ENCODE measurements at places on chromosomes 4 and X. TPM values are rescaled to one million over a fixed set of nuclear protein-coding genes. Genes with fewer than 3 reads are reported as not detected.

DNA sequence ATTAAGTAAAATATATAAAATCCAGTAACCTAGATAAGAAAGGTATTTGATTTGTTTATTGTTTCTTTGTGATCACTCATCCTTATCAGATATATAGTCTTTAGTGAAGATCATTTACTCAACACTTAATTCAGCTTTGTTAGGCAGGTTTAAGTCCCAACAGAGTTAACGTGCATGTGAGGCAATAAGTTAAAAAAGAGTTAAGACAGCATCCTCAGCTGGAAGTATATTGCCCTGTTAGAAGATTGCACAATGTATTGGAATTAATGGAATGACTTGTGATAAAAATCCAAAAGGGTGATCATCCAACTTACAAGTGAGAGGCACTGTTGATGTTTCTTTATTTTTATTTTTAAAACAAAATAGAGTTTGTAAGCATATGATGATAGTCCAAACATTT, 1162.1 kb downstream of the RAPGEF2 start:
- no peak for DNase-seq

SERTM2 gene
- not detected for total RNA-seq

DNA sequence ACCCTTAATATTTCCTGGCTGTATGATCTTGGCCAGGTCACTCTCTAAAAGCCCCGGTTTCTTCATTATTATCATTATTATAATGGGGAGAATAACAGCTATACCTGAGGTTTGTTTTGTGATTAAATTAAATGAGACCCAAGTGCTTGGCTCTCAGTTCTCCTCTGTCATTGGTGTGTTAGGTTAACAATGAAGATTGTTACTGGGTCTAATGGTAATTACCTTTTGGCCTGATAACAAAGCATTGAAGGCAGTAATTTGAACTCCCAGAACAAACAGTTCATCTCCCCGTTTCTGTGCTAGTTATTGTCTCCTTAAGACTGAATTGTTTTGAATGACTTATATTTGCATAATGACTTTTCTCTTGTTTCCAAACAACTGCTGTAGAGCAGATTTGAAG, 6.8 kb upstream of the ANAPC4 start:
- DNase-seq, result no peak

GRCh38 chr4:111115881-111116280, 493.0 kb upstream of the PITX2 start:
- no peak for DNase-seq

SSX7 gene
- not detected for total RNA-seq

DNA sequence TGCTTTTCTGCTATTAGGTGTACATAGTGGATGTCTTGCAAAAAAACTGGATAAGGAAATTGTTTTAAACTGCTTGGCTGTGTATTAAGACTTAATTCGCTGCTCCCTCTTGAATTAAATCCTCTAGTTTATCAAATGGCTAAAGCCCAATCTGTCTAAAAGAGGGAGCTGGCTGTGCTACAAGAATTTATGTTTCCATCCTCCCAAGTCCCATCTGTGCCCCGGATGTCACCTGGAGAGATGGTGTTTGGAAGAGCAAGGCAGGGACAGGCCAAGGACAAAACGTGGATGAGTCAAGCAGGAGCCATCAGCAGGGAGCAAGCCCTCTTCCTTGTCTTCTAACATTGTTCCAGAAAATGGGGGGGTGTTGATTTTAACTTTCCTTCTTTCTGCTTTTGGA, 171.3 kb upstream of the LCORL start:
- DNase-seq, result no peak

- no peak for DNase-seq
These were observed 4.4 kb downstream of the FGFBP2 start for GRCh38 chr4:15958562-15958961.

DNA sequence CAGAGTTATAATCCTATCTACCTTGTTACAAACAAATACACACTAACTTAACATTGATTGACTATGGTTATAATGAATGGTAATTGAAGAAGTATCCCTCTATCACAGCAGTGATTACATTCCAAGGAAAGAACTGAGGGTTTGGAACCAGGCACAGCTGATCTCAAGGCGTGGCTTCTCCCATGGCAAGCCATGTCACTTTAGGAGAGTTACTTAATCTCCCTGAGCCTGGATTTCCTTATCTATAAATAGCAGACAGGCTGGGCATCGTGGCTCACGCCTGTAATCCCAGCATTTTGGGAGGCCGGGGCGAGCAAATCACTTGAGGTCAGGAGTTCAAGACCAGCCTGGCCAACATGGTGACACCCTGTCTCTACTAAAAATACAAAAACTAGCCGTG, 25.6 kb downstream of the SORBS2 start:
- no peak for DNase-seq

- no peak for DNase-seq
These were observed 182.9 kb downstream of the ZIC3 start for GRCh38 chrX:137748827-137749226.

DNA sequence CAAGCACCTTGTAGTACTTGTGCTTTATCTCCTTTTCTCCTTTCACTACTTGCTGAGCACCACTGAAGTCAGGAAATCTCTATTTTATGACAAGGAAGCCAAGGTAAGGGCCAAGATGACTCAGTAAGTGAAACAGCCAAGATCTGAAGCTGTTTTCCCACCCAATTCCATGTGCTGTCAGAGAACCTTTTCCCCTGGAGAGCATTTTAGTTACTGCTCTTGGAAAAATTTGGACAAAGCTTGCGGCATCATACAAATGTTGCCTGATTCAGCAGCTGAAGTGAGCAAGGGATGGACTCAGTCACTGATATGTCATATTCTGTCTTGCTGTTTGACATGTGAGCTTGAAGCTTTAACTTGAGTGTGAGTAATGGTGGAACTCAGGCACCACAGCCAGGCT, 391.4 kb downstream of the RAB28 start:
- no peak for DNase-seq

- DNase-seq, result peak; percentile 25
These were observed 292.9 kb downstream of the TLL1 start for GRCh38 chr4:166165829-166166420.

KDM6A gene
- 24.7 TPM for total RNA-seq

CT55 gene
- not detected for total RNA-seq

DNA sequence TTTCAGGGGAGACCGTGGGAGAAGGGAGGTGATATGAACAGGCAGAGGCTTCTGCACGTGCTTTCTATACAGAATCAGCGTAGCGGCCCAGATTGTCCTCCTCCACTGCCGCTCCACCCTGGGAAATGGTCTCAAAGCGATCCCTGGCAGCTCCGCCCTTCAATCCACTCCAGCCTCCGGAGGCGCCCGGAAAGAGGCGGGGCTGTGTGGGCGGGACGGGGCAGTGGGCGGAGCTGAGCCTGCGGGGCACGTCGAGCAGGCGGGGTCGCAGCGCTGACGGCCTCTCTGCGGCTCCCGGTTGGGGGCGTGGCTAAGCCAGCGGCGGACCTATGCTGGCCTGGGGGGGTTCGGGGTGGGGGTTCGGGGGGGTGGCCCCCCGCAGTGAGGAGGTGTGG, 210 bp upstream of the SMIM10L2A start:
- DNase-seq, result peak; percentile 90

DNA sequence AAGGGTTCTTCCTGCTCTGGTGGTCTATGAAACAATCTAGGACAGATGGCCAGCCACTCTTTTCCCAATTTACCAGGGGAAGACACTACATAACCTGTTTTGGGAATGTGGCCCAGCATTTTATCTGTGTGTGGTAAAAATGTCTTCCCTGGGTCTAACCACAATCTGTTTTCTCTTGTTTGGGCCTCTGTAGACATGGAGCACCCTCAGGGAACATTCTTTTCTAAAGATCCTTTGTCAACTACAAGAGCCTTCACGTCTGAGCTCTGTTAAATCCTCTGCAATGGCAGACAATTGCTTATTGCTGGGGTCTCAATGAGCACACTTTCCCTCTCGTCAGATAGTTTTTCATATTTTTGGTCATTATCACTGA, 35.5 kb downstream of the PLAC1 start:
- DNase-seq, result no peak

ADAM29 gene
- not detected for total RNA-seq

DNA sequence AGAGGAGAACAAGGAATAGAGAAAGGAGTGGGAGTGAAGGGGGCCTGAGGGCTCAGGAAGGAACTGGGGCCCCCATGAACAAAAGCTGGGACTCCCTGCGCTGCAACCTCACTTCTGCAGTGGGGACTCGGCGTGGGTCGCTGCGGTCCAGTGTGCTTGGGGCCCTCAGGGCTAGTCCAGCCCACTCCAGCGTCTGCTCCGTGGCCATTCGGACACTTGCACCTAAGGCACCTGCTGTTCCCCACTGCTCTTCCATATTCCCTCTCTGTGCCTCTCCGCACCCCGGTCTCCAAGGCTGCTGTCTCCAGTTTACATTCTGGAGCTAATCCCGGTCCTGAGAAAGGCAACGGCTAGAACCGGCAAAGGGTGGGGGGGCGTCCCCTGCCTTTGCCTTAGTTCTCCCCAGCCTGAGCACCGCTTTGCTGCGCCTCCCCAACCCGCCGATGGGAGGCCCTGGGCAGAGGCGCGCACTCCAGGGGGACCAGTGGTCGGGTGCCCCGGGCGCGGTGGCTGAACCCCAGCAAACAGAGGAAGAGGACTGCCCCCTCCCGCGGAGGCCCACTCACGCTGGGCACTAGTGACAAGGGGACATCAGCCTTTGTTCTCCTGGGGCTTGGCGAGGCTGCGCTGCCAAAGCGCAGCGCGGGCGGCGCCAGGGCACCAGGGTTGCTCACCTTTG, 327.7 kb upstream of the F9 start:
- DNase-seq, result no peak

SYN1 gene
- total RNA-seq, result 0.58 TPM

DNA sequence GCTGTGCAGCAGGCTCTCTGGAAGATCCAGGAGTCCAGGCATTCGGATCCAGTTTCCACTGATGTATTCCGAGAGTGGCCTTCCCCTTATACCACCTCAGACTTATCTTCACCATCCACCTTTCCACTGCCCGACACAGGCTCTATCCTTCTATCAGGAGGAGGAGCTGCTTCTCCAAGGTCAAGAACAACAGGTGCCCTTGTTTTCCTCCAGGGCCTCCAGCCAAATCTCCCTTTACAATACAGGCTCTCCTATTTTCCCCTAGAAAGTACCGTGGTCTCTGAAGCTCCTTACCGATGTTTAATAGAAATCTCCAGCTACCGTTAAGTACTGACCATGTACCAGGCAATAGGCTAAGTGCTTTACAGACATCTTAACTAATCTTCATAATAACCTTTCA, 61.3 kb downstream of the AFAP1 start:
- DNase-seq, result no peak

DNA sequence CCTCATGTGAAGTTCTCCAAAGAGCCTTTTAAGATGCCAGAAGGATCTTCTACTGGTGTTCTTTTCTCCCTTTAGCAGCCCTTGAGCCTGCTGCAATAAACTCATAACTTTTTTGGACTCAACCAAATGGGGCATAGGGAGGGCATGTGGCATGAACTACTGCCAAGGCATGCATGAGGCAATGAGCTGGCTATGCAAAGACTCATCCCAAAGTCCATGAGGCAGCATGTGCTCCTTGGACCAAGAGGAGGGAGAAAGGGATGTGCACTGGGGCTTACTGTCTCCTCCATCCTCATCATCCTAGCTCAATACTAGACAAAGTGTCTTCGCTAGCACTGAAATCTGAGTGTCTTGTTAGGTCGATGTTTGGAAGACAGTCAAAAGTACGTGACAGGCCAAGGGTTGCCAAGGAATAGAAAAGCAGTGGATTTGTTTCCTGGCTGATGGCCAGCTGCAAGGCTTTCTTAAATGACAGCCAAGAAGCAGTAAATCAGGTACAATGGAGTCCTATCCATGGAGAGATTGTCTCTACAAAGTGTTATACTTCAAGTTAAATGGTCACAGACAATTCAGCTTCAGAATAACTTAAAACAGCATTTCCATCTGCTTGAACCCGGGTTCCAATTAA, 44.5 kb upstream of the ATXN3L start:
- no peak for DNase-seq

GAGE12C gene
- total RNA-seq, result not detected

CTAG1B gene
- total RNA-seq, result not detected

- no peak for DNase-seq
These were observed 50.3 kb downstream of the PPP2R2C start for GRCh38 chr4:6422105-6422504.

- no peak for DNase-seq
These were observed 88.9 kb downstream of the RTL5 start for GRCh38 chrX:72042852-72043248.

DNA sequence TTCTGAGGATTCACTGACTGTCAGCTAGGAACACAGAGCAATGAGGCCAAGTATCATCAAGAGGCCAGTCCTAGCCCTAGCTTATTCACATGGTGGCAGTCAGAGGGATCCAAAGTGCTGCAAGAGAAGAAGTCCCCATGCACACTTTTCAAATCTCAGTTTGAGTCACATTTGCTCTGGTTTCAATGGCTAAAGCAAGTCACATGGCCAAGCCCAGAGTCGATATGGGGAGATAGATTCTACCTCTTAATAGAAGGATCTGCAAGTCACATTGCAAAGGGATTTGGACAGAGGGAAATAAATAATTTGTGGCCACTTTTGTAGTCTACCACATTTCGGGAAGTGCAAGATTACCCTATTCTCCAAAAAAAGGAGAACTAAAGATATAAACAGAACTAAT, 3.7 kb upstream of the LCORL start:
- no peak for DNase-seq

DNA sequence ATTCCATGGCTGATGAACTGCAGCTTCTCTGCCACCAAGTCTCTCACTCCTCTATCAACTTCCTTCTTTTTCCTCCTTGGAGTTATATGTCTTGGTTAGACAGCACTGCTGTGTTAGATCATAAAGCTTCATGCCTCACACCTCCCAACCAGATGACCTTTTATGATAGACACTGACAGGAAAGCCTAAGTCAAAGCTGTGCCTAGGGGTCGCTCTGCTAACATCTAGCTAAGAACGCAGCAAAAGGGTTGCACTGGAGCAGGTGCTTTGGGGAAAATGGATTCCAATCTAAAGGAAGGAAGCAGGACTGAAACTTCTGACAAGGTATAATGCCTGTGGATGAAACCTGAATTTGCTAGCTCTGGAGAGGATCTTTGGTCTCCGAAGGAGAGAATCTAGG, 509.7 kb downstream of the SMARCA1 start:
- no peak for DNase-seq

GRCh38 chr4:139715746-139716391, 50.2 kb downstream of the MGST2 start:
- no peak for DNase-seq

TBCK gene
- 36.8 TPM for total RNA-seq

UGT8 gene
- total RNA-seq, result not detected

GRCh38 chr4:187414716-187415115, 580.9 kb upstream of the ZFP42 start:
- no peak for DNase-seq

HNRNPDL gene
- total RNA-seq, result 331 TPM

- DNase-seq, result no peak
These were observed 159.3 kb downstream of the SH3KBP1 start for GRCh38 chrX:19727887-19728648.

DNA sequence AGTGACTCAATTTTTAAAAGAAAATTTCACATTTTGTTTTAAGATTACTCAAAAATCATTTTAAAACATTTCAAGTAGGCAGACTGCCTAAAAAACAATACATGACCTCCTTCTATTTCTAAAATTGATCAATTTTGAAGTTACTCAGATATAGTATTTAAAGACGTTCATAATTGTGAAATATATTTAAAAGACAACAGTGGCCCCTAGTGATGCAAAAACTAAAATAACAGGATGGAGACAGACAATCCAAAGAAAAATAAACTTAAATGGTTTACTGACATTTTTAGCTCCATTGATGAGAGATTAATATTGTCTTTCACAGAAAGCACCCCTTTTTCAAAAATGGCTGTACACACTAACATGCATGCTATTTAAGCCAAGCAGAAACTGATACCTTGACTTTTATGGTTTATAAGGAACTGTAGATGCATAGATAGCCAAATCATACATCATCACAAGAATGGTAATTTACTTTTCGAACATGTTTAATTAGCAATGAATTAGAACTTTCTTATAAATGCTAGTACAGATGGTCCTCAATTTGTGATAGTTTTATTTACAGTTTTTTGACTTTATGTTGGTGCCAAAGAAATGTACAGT, 69.8 kb upstream of the FAT4 start:
- DNase-seq, result no peak
